Osteoblast (primary cell): ENCODE measurements at places on chromosomes 13 and 19. TPM values are rescaled to one million over a fixed set of nuclear protein-coding genes. Genes with fewer than 3 reads are reported as not detected.

The TIMM13 gene
- total RNA-seq: 27.7 and 27.9 TPM in 2 replicates

The ASF1B gene
- total RNA-seq: 1.1 and 2.7 TPM in 2 replicates

The NOVA2 gene
- total RNA-seq: not detected in 2 replicates

The CEACAM21 gene
- total RNA-seq: not detected in 2 replicates

The LGI4 gene
- total RNA-seq: 0.59 and 0.72 TPM in 2 replicates

The ZNF112 gene
- total RNA-seq: 6.5 and 7.7 TPM in 2 replicates

The TJP3 gene
- not detected in 2 replicates for total RNA-seq

The SHISA2 gene
- 2.7 and 4.3 TPM in 2 replicates for total RNA-seq

The ZNF430 gene
- total RNA-seq: 11.9 and 14.1 TPM in 2 replicates

The OR10H1 gene
- not detected in 2 replicates for total RNA-seq

The TEX29 gene
- total RNA-seq: 0.36 TPM in 1 of 2 replicates, not detected in the other

The TUBB4A gene
- total RNA-seq: not detected in 2 replicates

The MEF2B gene
- 0.29 and 0.36 TPM in 2 replicates for total RNA-seq

The URAD gene
- total RNA-seq: not detected in 2 replicates

The ZNF221 gene
- total RNA-seq: 9.0 and 9.7 TPM in 2 replicates

The C19orf67 gene
- total RNA-seq: not detected in 2 replicates
